Smooth muscle cell of the brain vasculature (primary cell): ENCODE measurements at places on chromosomes 5 and 9.

DNA sequence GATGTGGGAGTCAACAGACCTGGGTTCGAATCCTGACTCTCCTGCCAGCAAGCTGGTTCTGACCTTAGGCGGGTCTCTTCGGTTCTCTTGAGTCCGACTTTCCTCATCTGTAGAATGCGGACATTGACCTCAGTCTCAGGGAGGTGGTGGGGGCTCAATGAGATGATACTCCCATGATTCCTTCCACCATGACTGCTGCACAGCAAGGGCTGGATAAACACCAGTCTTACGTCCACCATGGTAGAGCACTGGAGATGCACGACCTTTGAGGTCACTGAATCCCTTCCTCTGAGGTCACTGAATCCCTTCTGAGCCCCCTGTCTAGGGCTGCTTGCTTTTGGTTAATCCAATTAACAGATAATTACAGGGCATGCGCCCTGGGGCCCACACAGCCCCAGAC lies 12.5 kb upstream of the SMIM23 start:
- DNase-seq: no peak

- no peak for DNase-seq
Measured at GRCh38 chr5:38673671-38674071, 117.2 kb upstream of the LIFR start.

DNA sequence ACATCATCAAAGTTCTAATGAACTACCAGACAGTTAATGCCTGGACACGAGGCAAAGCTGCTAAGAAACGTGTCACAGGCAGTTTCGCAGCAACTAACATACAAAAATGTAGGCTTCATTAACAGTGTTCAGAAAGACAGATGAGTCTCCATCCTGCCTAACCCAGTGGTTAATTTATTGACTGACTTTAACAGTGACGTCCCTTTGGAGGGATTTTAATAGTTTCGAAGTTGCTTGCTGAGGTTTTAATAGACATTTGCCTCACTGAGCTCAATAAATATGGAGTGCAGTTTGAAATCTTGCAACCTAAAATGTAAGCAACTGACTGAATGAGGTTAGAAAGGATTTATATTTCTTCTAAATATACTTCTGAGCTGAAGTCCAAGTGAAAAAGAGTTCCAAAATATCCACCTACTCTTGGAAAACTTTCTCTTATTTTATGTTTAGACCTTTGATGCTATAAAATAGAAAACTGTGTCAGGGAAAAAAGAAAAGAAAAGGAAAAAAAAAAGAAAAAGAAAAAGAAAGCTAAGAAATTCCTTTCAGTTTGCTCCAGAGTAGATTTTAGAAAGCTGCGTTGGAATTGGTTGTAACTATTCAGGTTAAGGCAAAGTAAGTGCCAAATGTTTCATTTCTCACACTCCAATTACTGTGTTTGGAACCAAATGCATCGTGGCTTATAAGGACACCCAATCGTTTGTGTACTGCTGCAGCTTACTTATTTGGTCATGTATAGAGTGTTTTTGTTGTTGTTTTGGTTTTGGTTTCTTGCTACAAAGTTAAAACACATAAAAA lies 2016.6 kb downstream of the MAT2B start:
- no peak for DNase-seq

- no peak for DNase-seq
Measured at GRCh38 chr5:169121630-169122420, 179.1 kb downstream of the SLIT3 start.
